CD4-positive, alpha-beta T cell treated with Interleukin-15 for 4 hours (primary cell): ENCODE measurements at places on chromosomes 3 and 15.
A peak's percentile ranks its signal among the peaks of the same experiment; 100 is the strongest.

GRCh38 chr3:31038086-31038739, 143.8 kb upstream of the GADL1 start:
- no peak for DNase-seq

DNA sequence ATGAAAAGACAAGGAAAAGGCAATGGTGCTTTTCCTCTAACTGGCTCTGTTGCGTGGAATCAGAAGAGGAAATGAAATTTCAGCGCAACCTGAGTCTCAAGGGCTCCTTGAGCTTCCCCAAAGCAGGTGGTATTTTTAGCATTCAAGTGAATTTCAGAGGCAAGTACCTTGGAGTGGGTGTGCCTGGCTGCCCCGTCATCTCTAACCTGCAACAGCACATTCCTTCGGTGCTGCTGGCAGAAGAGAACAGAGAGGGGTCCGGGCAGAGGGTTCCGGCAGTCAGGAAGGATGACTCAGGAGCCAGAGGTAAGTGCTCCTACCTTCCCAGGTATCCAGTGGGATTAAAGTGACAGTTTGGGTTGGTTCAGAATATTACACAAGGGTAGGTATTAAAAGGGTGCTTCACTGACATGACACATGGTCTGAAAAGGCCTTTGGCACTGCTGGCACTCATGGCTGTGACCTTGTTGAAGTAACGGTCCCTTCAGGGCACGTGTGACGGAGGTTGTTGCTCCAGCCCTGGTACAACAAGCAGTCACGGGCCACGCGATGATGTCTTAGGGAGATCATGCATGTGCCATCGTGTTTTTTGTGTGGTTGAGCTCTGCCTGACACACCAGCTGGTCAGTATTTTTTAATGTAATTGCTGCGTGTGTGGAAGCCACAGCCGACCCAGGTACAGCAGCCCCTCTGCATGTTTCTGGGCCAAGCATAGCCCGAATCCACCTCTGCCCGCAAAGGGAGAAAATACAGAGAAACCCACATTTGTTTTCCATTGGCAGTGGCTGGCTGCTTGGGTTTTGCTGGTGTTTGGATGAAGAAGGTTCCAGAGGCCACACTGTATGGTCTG, 75.7 kb downstream of the LRRK1 start:
- DNase-seq: no peak

DNA sequence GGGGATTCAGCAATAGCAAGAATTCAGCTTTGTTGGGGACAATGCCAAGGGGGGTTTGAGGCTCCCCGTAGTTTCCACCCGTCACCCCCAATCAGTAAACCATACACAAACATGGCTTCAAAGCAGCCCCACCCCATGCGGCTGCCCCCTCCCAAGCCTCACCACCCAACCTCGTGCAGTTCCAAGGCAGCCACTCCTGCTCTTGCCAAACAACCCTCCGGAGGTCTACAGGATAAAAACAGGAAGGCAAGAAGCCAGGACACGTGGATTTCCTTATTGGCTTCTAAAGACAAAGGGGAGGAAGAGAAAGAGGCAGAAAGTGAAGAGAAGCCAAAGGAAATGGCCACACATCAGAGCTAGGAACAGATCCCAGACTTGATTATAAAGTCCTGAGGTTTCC, 121.1 kb downstream of the SHQ1 start:
- no peak for DNase-seq

DNA sequence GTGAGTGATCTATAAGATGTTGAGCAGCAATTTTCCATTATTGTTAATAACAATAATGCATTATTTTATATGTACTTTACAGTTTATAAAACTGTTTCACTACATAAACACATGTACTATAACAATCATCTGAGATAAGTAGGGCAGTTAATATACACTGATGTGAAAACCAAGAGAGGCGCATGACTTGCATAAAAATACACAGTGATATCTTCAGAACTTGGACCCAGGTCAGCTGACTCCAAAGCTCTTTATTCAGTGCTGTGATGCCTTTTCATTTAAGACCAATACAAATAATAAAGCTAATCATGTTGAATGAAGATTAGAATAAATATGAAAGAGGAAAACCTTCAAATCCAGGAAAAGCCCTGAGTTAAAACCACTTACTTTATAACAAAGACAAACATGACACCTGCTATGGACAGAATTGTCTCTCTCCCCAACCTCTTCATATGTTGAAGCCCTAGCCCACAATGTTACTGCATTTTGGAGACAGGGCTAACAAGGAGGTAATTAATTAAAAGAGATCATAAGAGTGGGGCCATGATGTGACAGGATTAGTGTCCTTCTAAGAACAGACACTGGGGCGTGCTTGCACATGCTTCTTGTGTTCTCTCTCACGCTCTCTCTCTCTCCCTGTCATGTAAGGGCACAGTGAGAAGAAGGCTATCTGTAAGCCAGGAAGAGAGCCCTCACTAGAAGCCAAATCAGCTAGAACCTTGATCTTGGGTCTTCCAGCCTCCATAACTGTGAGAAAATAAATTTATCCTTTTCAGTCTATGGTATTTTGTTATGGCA, 55.8 kb upstream of the TSPAN3 start:
- no peak for DNase-seq

GRCh38 chr3:48278884-48279559, 38.1 kb downstream of the ZNF589 start:
- no peak for DNase-seq

- DNase-seq: no peak
Observed at GRCh38 chr3:185063431-185063830, 89.4 kb downstream of the C3orf70 start.

GRCh38 chr3:56321892-56322291, 146.4 kb downstream of the ERC2 start:
- DNase-seq: no peak

GRCh38 chr3:56838448-56838847, 36.7 kb upstream of the ARHGEF3 start:
- no peak for DNase-seq

- no peak for DNase-seq
Observed at GRCh38 chr15:78444255-78444654, 6.2 kb downstream of the IREB2 start.

DNA sequence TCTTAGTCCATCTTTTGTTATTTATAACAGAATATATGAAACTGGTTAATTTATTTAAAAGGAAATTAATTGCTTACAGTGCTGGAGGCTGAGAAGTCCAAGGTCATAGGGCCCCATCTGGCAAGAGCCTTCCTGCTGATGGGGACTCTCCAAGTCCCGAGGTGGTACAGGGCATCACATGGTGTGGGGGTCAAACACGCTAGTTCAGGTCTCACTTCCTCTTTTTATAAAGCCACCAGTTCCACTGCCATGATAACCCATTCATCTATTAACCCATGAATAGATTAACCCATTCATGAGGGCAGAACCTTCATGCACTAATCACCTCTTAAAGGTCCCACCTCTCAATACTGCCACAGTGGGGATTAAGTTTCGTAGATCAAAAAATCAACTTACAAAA, 659.3 kb downstream of the NAALADL2 start:
- DNase-seq: no peak

GRCh38 chr15:38088971-38089370, 154.5 kb downstream of the TMCO5A start:
- no peak for DNase-seq

DNA sequence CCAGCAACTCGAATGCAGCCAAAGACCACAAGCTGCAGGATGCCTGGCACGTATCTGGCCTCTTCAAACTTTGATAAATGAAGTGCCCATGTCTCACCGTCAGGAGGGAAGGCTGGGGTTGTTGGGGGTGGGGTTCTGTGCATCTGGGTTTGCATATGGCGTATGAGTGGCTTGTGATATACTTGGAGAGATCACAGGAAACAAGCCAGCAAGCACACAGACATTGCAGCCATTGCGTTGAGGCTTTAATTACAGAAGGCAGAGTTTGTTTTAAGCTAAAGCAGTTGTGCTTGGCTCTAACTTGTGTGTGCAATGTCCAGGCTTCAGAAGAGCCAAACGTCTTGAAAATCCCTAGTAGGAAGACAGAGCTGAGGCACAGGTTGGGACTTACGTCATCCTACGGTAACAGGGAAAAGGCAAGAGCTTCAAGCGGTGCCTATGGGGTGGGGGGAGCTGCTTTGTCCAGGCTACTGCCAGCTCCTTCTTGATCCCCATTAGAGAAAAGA, 109.2 kb downstream of the ASB7 start:
- DNase-seq: no peak

DNA sequence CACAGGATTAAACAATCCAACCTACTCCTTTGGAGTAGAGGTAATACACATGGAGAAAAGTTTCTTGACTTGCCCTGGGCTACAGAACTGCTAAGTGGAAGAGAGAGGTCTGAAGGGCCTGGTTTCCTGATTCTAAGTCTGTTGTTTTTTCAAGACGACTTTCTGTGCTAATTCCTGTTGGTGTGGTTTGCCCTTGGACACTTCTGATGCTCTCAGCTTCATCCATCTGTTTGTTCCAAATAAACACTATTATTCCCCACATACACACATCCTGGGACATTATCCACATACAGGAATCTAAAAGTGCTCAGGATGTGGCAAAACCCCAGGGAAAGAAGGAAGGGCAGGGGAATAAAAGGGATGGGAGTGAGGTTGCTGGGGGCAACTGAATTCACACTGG, 393.5 kb upstream of the TBL1XR1 start:
- DNase-seq: no peak

- peak; percentile 70 for DNase-seq
Observed at GRCh38 chr15:67240235-67241131, 14.0 kb downstream of the AAGAB start.

- DNase-seq: no peak
Observed at GRCh38 chr15:29312387-29312786, 42.8 kb upstream of the NSMCE3 start.

GRCh38 chr3:6251612-6252400, 609.1 kb upstream of the GRM7 start:
- no peak for DNase-seq

DNA sequence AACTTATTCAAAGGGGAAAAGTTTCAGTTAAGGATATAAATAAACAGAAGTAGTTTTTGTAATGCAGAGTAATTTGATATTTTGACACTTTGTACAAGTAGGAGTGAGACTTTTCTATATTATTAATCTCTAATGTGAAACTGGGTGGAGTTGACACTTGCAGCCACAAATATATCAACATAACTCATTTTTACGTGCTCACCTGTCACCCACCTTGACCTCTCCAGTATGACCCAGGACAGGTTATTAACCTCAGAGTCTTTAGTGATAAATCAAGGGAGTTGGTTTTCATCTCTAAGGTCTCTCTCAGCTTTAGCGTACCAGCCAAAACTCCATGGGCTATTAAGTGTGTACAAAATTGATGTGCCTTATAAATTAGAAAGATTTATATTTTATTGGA, 7.4 kb downstream of the CRYBG3 start:
- DNase-seq: no peak

- DNase-seq: no peak
Observed at GRCh38 chr3:191005790-191006189, 143.3 kb upstream of the GMNC start.

DNA sequence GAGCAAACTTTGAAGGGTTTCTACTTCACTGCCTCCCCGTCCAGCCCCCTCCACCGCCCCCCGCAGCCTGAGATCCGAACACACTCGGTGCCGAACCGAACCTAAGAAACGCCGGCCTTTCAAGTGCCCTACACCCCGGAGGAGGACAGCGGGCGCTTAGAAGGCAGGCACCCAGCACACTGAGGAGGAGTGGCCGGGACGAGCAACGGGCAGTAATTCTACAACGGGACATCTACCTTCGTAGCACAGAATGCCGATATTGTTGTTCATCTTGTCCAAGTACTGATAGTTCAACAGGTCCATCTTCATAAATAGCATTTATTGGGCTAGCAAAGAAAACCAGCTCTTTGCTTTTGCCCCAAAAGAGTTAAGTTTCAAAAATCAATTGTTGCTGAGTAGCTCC, 513 bp downstream of the VGLL4 start:
- peak; percentile 9 for DNase-seq

- no peak for DNase-seq
Observed at GRCh38 chr3:155871746-155872158, 1.3 kb downstream of the GMPS start.

DNA sequence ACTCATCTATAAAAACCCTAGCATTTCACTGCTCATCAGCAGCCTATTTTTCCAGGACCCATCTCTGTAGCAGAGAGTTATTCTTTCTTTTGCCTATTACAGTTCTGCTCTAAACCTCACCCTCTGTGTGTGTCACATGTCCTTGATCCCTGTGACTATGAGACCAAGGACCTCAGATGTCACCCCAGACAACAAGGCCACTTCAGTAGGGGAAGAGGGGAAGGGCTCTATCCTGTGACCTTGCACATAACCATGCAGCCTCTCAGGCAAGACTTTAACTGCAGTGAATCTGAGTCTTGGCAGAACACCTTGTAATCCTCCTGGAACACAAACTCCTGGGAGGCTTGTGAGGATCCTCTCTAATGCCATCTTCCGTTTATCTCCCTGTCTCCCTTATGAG, 4.4 kb upstream of the ZNF589 start:
- DNase-seq: no peak

DNA sequence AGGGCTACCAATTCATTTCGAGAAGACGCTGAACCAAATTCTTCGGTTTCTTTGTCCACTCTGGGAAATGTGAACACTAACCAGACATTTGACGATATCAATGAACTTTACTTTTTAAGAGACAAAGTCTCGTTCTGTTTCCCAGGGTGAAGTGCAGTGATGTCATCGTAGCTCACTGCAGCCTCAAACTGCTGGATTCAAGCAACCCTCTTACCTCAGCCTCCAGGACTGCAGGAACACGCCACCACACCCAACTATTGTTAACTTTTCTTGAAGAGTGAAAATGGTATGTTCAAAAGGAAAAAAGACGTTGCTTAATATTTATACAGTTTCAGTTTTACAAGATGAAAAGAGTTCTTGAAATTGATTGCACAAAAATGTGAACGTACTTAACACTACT, 30.6 kb downstream of the MB21D2 start:
- DNase-seq: no peak

DNA sequence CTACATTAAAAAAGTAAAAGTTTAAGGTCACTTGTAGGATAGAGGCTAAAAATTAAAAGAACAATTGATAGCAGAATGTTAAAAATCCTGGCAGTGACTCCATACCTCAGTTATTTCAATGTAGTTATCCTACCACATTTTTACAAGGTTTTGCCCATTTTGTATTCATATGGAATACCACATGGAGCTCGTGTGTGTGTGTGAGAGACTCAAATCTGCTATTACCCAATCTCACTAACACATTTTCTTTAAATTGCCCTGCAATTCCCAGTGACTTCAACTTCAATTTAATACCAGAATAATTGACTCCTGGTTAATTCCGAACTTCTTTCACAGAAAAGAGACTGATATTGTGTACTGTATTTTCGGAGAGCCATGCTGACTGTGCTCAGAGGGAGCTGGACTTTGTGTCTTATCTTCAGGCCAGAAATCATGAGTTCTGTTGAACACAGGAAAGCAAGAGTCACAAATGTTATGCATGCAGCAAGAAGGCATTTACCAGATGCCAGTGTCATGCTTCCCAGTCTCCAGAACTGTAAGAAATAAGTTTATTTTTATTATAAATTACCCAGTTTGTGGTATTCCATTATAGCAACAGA, 529.0 kb upstream of the NECTIN3 start:
- DNase-seq: no peak

GRCh38 chr3:41117398-41117870, 81.9 kb upstream of the CTNNB1 start:
- peak; percentile 78 for DNase-seq

GRCh38 chr3:196496183-196496582, 7.4 kb downstream of the RNF168 start:
- DNase-seq: no peak

- DNase-seq: no peak
Observed at GRCh38 chr15:85743392-85744055, 51.2 kb downstream of the KLHL25 start.

GRCh38 chr3:161548301-161548700, 51.7 kb downstream of the OTOL1 start:
- no peak for DNase-seq

GRCh38 chr15:61133361-61133760, 95.7 kb downstream of the RORA start:
- DNase-seq: no peak

- DNase-seq: no peak
Observed at GRCh38 chr3:12472796-12473195, 11.5 kb upstream of the TSEN2 start.
